Activated CD4-positive, alpha-beta T cell treated with anti-CD3 and anti-CD28 coated beads, Interleukin-2, amount 10 ng/mL, durations not matched to agents 7 days and 5 days (primary cell): ENCODE measurements at places on chromosomes 3 and 15. TPM values are rescaled to one million over a fixed set of nuclear protein-coding genes. Genes with fewer than 3 reads are reported as not detected.

GRCh38 chr3:122353215-122353614, 28.2 kb downstream of the CSTA start:
- no peaks in the 10 kb centered on the region for H3K27me3 ChIP-seq
- no peak for DNase-seq
- H3K4me3 ChIP-seq = no peak overlapping the region
- no peaks in the 10 kb centered on the region for H3K4me1 ChIP-seq

DNA sequence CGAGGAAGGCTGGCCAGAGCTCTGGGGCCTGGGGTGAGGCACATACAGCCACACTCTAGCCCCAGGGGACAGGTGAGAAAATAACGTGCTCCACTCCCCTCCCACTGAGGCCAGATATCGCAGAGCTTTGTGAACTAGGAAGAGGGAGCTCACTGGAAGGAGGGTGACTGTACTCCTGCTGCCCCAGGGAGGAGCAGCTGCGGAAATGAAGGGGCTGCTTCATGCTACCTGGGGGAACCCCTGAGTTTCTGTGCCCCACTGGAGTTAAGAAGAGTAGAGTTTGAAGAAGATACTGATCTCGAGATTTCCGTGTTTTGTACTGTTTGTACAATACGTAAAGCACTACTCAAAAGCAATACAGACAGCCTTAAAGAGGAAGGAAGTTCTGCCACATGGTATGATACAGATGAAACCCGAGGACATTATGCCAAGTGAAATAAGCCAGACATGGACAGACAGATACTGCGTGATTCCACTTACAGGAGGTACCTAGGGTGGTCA, 44.6 kb downstream of the CMTM6 start:
- H3K36me3 ChIP-seq = peaks cover 31% of the 10 kb centered on the region
- peak overlapping the region; percentile 55 for H3K4me3 ChIP-seq
- peaks cover 39% of the 10 kb centered on the region for H3K4me1 ChIP-seq
- H3K27me3 ChIP-seq = no peaks in the 10 kb centered on the region
- DNase-seq = peak; percentile 70
- H3K27ac ChIP-seq = peak overlapping the region; percentile 96

DNA sequence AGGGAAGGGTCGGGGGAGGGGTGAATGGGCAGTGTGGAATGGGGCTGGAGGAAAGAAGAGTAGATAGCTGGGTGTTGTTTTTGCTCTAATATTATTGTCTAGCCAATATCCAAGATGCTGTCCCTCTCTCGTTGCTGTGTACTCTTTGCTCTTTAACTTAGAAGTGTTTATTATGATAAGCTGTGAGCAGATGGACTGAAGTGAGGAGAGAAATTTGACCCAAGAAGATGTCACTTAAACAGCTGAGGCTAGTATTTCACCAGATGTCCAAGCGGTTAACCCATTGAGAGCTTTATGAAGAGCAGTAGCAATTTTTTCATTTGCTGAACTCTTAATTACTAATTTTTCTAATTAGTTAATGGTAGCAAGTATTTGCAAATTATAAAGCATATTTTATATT, 212.2 kb upstream of the TP63 start:
- no peaks in the 10 kb centered on the region for H3K27me3 ChIP-seq
- H3K36me3 ChIP-seq = no peaks in the 10 kb centered on the region
- DNase-seq = no peak
- no peaks in the 10 kb centered on the region for H3K4me1 ChIP-seq
- H3K27ac ChIP-seq = no peak overlapping the region
- H3K4me3 ChIP-seq = no peak overlapping the region

IL17RE gene
- 1.5 TPM for total RNA-seq

CHRFAM7A gene
- total RNA-seq = not detected

DNA sequence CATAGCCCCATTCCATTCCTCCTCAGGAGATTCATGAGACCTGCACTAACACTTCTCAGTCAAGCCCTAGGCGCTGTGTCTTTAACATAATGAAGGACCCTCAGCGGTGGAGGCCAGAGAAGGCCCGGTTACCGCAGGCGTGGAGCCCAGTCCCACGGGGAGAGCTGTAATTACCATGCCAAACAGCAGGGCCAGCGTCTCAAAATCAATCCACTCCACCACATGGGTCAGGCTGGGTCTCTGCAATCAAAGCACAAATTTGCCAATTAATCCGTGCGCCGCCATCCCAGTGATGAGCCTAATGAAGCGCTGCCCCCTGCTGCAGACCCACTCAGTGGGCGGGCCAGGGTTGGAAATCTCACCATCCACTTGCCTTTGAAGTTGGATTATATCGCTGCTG, 109.7 kb downstream of the OCA2 start:
- no peaks in the 10 kb centered on the region for H3K36me3 ChIP-seq
- H3K4me3 ChIP-seq = no peak overlapping the region
- H3K27me3 ChIP-seq = no peaks in the 10 kb centered on the region
- no peaks in the 10 kb centered on the region for H3K4me1 ChIP-seq

SUSD5 gene
- not detected for total RNA-seq

DNA sequence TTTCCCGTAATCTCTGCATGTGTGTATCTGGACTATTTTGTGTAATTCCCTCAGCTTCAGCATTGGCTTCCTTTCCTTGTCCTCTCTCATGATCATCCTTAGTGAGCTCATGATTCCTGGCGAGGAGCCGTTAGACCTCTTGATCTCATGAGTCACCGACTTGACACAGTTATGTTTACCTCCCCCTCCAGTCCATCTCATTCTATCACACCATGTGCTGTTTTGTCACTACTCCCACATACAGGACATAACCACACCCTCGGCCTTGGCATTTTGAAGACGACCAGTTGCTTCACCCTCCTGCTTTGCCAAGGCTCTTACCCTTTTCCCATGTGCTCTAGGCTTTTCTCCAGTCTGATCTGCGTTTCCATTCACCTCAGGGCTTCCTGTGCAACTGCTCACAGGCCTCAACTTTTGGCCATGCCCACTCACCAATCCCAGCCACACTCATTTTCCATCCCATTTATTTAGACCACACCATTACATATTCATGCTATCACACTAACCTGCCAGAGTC, 41.5 kb downstream of the CP start:
- DNase-seq = no peak
- no peaks in the 10 kb centered on the region for H3K27me3 ChIP-seq
- no peak overlapping the region for H3K27ac ChIP-seq
- peaks cover 2% of the 10 kb centered on the region for H3K4me1 ChIP-seq
- no peak overlapping the region for H3K4me3 ChIP-seq

- H3K27me3 ChIP-seq = no peaks in the 10 kb centered on the region
- H3K36me3 ChIP-seq = peaks cover 22% of the 10 kb centered on the region
- H3K4me3 ChIP-seq = peak overlapping the region; percentile 77
- DNase-seq = peak; percentile 35
Observed at GRCh38 chr3:183698318-183698751, 738 bp downstream of the YEATS2 start.

EXD1 gene
- total RNA-seq = not detected

CLEC3B gene
- 0.30 TPM for total RNA-seq

DNA sequence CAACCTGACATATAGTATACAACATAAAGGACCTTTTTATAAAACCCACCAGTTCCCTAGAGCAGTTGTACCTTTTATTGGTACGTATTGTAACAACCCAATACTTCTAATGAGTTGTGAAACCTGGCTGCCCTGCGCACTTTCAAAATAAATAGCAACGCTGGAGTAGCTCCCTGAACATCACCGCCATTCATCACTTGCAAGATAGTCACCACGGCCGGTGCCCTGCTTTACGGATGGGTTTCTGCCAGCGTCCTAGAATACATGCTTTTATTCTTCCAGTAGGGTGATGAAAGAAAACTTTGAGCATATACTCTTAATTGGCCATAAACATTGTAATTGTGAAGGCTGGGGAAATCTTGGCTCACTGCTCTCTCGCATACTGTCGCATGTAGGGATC, 220.7 kb downstream of the TBL1XR1 start:
- H3K4me1 ChIP-seq = peaks cover 7% of the 10 kb centered on the region
- H3K4me3 ChIP-seq = no peak overlapping the region
- H3K27me3 ChIP-seq = no peaks in the 10 kb centered on the region
- H3K27ac ChIP-seq = no peak overlapping the region

CFAP91 gene
- total RNA-seq = not detected

DNA sequence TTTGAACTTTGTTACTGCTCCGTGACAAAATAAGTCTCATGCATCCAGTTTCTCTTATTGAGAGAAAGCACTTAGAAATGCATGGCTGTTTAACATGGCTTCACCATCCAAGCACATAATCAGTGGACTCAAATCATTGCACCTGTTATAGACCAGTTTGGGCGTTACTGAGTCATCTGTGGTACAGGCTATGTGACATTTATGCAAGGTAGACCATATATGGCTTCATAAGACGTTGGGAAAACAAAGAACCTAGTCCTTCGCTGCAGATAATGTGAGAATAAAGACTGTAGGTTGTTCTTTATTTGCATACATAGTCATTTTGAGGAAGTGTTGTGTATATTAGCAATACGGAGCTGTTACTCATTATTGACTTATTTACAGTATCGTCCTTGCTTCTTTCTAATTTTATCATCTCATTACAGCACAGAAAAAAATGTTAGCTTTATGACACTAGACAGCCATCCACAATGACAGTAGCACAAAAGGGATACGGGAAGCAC, 374.7 kb downstream of the IL5RA start:
- no peak overlapping the region for H3K4me3 ChIP-seq
- no peak for DNase-seq
- no peaks in the 10 kb centered on the region for H3K27me3 ChIP-seq

- H3K4me3 ChIP-seq = no peak overlapping the region
- H3K27me3 ChIP-seq = no peaks in the 10 kb centered on the region
- no peaks in the 10 kb centered on the region for H3K36me3 ChIP-seq
Observed at GRCh38 chr3:6733699-6734394, 127.1 kb upstream of the GRM7 start.

TMEM40 gene
- not detected for total RNA-seq

IGDCC3 gene
- not detected for total RNA-seq

MAP2K1 gene
- total RNA-seq = 83.0 TPM

PGBD4 gene
- total RNA-seq = 3.8 TPM

GRCh38 chr3:127715532-127715931, 42.8 kb downstream of the ABTB1 start:
- no peaks in the 10 kb centered on the region for H3K27me3 ChIP-seq
- no peak for DNase-seq
- H3K4me1 ChIP-seq = no peaks in the 10 kb centered on the region
- H3K36me3 ChIP-seq = no peaks in the 10 kb centered on the region
- H3K4me3 ChIP-seq = no peak overlapping the region
- no peak overlapping the region for H3K27ac ChIP-seq

MYO5C gene
- total RNA-seq = 2.4 TPM

- H3K27ac ChIP-seq = no peak overlapping the region
- H3K4me1 ChIP-seq = no peaks in the 10 kb centered on the region
- H3K27me3 ChIP-seq = peaks cover 12% of the 10 kb centered on the region
- no peak overlapping the region for H3K4me3 ChIP-seq
- H3K36me3 ChIP-seq = no peaks in the 10 kb centered on the region
Observed at GRCh38 chr3:135033737-135034136, 238.7 kb downstream of the EPHB1 start.

WNT7A gene
- 0.29 TPM for total RNA-seq

GRCh38 chr3:5220667-5221431, 33.3 kb downstream of the EDEM1 start:
- no peaks in the 10 kb centered on the region for H3K27me3 ChIP-seq
- DNase-seq = no peak
- no peaks in the 10 kb centered on the region for H3K4me1 ChIP-seq
- no peak overlapping the region for H3K4me3 ChIP-seq
- no peak overlapping the region for H3K27ac ChIP-seq
- H3K36me3 ChIP-seq = peaks cover 23% of the 10 kb centered on the region

GRCh38 chr3:182243625-182244024, 531.9 kb downstream of the SOX2 start:
- no peak for DNase-seq
- no peaks in the 10 kb centered on the region for H3K4me1 ChIP-seq
- no peak overlapping the region for H3K4me3 ChIP-seq
- no peak overlapping the region for H3K27ac ChIP-seq
- no peaks in the 10 kb centered on the region for H3K27me3 ChIP-seq

ZBBX gene
- not detected for total RNA-seq

DNA sequence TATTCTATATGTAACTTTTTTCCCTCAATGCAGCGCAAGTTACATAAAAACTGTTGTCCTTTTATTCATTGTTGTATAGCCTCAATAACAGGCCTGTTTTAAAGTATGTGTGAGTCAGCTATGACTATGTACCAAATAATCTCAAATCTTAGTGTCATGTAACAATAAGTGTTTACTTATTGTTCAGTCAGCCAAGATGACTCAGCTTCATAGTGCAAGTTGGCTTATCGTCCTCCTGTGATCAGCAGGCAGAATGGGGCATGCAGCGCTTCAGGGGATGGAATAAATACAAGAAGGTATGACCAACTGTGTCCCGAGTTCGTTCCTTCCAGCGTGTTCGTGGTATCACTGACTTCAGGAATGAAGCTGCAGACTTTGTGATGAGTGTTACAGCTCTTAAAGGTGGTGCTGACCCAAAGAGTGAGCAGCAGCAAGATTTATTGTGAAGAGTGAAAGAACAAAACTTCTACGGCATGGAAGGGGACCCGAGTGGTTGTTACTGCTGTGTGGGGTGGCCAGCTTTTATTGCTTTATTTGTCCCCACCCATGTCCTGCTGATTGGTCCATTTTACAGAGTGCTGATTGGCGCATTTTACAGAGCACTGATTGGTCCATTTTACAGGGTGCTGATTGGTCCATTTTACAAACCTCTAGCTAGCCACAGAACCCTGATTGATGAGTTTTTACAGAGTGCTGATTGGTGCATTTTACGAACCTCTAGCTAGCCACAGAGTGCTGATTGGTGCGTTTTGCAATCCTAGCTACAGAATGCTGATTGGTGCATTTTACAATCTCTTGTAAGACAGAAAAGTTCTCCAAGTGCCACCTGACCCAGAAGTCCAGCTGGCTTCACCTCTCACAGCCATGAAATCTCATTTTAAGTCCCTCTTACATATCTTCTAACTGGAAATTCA, 1016.0 kb downstream of the MCTP2 start:
- no peaks in the 10 kb centered on the region for H3K4me1 ChIP-seq
- no peak overlapping the region for H3K27ac ChIP-seq
- no peak overlapping the region for H3K4me3 ChIP-seq
- no peaks in the 10 kb centered on the region for H3K36me3 ChIP-seq

- H3K4me3 ChIP-seq = no peak overlapping the region
- H3K27ac ChIP-seq = no peak overlapping the region
- peaks cover 4% of the 10 kb centered on the region for H3K36me3 ChIP-seq
- DNase-seq = no peak
Observed at GRCh38 chr3:81695302-81695701, 66.1 kb downstream of the GBE1 start.

GRCh38 chr3:160566499-160566898, 1.1 kb upstream of the KPNA4 start:
- no peak for DNase-seq
- H3K27ac ChIP-seq = peak overlapping the region; percentile 78
- peaks cover 59% of the 10 kb centered on the region for H3K4me1 ChIP-seq

DNA sequence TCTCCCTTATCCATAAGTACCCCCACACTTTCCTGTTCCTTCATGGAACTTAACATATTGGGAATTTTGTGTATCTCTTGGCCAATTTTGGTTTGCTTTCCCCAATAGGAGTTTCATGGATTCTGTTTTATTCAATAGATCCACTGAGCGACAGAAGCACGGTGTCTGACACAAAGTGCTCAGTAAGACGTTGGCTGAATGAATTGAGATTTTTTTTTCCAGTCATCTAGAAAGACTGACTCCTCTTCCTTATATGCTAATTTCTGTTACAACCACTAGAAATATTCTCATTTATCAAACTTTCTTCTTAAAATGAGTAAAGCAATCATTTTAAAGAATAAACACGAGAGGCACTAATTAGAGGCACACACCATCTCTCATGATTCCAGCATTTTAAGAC, 48.1 kb downstream of the UBP1 start:
- H3K4me1 ChIP-seq = peaks cover 15% of the 10 kb centered on the region
- peak overlapping the region; percentile 38 for H3K27ac ChIP-seq
- H3K4me3 ChIP-seq = no peak overlapping the region
- H3K27me3 ChIP-seq = no peaks in the 10 kb centered on the region
- DNase-seq = no peak
